ENCODE measurements at places on chromosomes 12 and 14.

- DNase-seq, result no peak
Measured at GRCh38 chr14:94377866-94378470, 10.4 kb downstream of the SERPINA1 start.

DNA sequence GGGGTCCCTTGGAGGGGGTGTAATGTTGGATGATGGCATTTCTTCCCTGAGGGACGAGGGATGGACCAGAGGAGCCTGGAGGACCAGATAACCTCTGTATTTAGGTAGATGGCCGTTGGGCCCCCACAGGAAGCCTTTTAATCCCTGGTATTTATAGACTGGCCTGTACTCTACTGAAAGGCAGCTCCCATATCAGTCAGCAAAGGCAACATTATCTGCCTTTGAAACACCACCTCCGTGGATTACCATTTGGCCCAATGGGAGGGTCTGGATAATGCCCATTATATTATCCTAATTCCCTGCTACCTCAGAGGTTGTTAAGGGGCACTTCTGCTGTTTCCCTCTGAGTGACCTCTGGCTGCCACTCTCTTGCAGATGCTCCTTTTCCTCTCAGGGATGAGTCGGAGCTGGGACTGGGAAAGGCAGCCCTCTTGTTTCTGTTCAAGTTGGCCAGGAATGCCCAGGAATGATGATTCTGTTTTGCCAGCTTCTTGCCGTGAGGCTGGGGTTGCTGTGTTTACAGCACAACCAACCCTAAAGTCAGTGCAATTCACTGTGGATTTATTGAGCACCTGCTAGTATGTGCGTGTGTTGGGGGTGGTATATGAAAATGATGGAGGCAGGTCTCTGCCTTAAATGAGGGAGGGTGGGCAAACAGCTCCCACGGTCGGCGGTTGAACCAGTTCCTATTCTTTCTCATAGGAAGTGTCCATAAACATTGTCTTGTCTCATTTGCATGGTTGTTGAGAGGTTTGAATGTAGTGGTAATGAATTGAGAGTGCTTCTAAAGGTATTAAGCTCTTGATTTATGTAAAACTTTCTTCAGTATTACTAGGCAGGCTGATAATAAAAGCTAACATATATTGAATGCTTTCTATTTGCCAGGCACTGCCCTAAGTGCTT is 18.1 kb downstream of the SUSD6 start:
- no peak for DNase-seq

- DNase-seq, result no peak
Measured at GRCh38 chr12:122166422-122167349, 7.3 kb downstream of the IL31 start.

- no peak for DNase-seq
Measured at GRCh38 chr14:105053996-105054395, 11.2 kb downstream of the GPR132 start.

DNA sequence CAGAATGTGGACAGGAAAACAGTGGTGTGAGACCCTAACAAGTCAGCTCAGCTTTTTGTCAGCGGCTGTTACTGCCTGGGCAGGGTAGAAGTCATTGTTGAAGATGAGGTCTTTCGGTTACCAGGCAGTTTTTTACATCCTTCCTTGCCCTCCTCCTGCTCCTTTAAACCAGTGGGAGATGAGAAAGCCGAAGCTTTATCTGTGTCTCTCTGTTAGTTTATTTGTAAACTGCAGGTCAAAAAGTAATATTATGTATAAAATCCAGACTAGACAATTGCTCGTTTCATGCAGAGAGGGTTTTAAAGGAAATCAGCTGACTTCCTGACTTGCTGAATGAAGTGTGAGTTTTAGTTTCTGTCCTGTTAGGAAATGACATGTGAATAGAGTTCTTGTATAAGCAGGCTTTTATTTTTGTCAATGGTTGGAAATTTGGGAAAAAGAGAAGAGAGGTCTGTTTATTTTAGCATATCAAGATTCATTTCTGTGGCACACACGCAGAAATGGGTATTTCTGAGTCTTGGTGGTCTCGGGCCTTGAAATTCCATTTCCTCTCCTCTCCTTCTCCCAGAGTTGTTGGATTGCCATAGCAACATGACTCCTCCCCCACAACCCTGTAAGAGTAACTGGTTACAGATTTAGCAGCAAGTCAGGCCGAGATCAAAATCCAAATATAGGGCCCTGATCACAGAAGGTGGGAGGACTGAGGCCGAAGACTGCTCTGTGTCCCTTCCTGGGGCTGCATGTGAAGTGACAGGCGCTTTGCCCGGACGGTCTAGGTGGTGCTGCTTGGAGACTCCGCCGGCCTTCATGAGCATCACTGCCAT is 60.8 kb downstream of the SAMD4A start:
- DNase-seq, result no peak

- DNase-seq, result no peak
Measured at GRCh38 chr12:94609917-94610443, 40.4 kb downstream of the TMCC3 start.

GRCh38 chr14:99063620-99064225 is 208.3 kb downstream of the BCL11B start:
- no peak for DNase-seq

GRCh38 chr12:51549637-51550036 is 41.4 kb upstream of the SCN8A start:
- no peak for DNase-seq

- DNase-seq, result no peak
Measured at GRCh38 chr12:106074706-106075392, 63.9 kb downstream of the NUAK1 start.

- DNase-seq, result no peak
Measured at GRCh38 chr14:96792003-96792402, 5.2 kb upstream of the VRK1 start.

- DNase-seq, result no peak
Measured at GRCh38 chr12:5723071-5723470, 222.0 kb downstream of the ANO2 start.

- DNase-seq, result no peak
Measured at GRCh38 chr12:59980476-59980875, 384.6 kb downstream of the SLC16A7 start.

GRCh38 chr12:31018790-31019505 is 54.7 kb upstream of the DDX11 start:
- no peak for DNase-seq

GRCh38 chr12:131196220-131196619 is 242.5 kb downstream of the ADGRD1 start:
- DNase-seq, result no peak

DNA sequence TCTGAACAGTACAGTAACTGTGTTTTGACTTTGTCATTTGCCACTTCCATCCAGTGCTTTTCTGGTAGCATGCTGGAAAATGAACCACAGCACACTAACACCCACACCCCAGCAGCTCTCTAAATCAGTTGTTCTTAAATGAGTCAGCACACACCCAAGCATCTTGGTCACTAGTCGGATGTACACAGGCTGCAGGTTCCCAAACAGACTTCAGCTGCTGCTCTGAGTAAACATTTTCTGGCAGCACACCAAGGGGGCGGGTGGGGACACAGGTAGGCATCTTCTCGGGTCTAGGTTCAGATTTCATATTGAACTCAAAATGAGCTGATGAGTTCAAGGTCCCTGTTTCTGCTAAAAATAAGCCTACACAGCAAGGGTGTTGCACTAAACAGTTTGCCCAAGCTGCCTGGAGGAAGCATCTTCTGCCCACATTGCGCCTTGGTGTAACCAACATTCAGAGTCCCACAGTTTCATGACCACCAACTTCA is 39.8 kb downstream of the IFNG start:
- DNase-seq, result no peak

DNA sequence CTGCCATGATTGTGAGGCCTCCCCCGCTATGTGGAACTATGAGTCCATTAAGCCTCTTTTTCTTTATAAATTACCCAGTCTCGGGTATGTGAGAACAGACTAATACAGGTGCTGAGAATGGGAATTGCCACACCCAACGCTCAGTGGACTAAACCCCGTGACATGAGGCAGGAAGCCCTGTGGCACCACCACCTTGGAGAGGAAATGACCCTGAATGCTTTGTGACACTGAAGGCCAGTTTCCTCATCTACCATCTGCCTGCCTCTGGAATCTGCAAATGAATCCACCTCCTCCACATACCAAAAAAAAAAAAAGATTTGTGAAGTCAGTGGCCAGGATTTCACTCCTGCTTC is 41.6 kb downstream of the NT5DC3 start:
- DNase-seq, result no peak

DNA sequence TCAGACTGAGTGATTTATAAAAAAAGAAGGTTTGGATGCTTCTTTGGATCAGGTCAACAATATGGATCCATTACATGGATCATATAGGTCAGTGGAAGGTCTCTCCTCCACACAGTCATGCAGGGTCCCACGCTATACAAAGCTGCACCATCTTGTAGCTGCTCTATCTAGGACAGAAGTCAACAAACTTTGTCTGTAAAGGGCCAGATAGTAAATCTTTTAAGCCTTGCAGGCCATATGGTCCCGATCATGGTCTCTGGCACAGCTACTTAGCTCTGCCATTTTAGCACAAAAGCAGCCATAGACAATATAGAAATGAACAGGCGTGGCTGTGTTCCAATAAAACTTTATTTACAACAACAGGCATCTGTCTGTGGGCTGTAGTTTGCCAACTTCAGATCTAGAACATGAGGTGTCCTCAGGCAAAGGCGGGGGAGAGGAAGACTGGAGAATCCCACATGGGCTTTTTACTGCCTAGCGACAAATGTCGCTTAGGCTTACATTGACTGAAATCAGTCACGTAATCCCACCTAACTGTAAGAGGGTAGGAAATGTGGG is 36.7 kb downstream of the TMEM233 start:
- DNase-seq, result no peak

DNA sequence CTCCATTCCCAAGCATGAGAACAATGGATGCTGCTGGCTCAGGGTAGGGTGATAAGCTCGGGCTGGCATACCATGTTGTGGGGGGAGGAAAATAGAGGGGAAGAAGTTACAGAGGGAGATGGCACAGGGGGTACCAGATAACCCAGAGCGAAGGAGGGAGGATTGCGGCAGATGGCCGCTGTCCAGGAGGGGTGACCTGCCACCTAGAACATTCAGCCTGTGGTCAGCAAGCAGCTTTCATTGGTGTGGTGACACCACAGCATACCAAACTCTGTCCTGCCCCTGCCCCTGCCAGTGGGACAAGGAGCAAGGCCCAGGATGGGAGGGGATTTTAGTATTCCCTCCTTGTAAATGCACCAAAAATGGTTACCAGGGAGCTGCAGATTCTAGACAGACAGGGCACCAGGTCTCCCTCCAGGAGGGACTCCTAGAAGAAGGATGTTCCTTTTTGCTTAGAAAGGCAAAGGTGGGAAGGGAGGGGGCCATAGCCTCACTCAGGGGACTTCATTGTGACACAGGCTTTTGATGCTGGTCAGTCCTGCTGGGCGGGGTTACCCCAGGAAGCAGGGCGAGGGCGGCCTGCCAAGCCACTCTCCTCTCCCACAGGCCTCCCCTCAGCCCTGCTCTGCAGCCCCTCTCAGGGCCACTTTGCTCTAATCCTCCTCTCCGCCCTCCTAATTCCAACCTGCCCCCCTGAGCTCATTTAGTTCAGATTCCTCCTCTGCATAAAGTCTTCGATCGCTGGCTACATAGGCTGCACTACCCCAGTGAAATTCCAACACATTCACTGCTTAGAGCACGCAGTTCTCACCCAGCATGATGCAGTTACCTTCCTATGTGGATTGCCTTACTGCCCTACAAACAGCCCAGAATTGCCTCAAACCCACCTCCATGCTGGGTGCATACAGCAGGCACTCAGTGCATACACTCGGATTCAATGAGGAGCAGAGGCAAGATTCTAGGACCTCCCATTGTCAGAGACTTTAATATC is 36.0 kb upstream of the PLEKHG6 start:
- DNase-seq, result no peak

- no peak for DNase-seq
Measured at GRCh38 chr14:34980337-34980900, 2.4 kb upstream of the SRP54 start.

DNA sequence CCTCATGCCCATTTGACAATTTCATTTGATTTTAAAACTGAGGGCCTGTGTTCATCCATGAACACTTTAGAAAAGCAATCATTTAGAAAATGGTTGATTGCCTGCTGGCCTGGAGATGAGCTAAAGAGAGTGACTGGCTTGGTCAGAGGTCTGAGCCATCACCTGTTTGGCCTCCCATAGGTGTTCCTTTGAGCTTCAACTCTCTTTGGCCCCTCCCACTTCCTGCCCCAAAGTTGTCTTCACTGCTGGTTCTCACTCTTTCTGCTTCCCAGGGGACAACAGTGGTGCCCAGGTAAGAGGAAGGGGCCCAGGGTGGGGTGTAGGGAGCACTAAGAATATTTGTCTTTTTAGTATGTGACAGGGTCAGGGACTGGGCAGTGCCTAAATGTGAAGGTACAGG is 4.9 kb upstream of the TCP11L2 start:
- no peak for DNase-seq

GRCh38 chr14:30884901-30885300 is 10.5 kb downstream of the COCH start:
- DNase-seq, result no peak

DNA sequence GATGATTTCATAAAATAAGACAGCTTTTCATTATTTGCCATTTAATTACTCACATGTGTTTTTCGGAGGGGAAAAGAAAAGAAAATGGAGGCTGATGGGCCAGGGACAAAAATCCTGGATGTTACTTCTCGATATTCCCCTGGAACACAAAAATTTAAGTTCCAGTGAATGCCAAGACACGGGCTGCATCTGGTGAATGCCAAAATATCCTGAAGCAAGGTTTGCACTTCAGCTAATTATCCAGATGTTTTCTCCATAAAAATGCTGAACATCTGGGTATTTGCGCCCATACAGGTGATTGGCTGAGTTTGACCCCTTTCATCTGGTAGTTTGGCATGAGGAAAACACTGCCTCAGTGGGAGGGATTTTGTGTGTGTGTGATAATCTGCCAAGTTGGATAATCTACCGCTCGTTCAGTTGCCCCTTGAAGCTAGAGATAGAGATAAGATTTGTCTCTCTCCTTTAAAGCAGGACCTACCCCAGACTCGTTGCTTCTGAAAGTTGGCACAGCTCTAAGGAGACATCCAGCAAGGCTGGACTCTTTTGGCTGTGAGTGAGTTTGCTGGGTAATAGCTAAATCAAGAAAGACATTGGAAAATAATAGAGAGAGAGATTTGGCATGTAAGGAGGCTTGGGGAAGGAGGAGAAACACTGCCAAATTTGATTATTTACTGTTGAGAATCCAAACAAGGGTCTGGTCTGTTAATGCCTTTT is 390.0 kb downstream of the EGLN3 start:
- DNase-seq, result no peak

GRCh38 chr14:73465823-73466532 is 7.6 kb upstream of the NUMB start:
- DNase-seq, result no peak

GRCh38 chr14:56005191-56006053 is 112.8 kb upstream of the PELI2 start:
- DNase-seq, result no peak

GRCh38 chr14:34554540-34555250 is 15.2 kb upstream of the EAPP start:
- no peak for DNase-seq

Data from NCI-H1048 (cell line).